ENCODE measurements at places on chromosomes 1 and 21.

DNA sequence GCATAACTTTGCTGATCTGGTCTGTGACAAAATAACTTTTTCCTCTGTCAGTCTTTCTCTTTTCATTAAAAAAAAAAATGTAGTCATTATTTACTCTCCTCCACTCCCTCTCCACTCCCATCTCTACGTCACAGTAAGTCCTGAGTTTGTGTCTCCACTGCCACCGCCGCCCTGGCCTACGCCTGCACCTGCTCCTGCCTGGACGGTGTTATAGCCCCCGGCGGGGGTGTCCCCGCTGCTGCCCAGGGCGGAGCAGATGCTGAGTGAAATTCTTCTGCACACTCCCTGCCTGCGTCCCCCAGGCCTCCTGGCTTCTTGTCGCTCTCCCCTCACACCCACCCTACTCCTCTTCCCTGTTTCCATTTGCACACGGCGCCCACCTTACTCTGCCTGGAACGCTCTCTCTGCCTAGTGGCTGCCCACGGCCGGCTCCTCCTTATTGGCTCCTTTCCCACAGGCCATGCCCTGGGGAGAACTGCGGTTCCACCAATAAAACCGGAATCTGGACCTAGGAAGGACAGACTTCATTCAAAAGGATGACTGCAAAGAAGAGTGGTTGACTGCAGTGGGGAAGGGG, 55.2 kb upstream of the C1orf174 start:
- no peak for DNase-seq

- no peak for DNase-seq
Observed at GRCh38 chr1:36885540-36886357, 148.6 kb downstream of the GRIK3 start.

DNA sequence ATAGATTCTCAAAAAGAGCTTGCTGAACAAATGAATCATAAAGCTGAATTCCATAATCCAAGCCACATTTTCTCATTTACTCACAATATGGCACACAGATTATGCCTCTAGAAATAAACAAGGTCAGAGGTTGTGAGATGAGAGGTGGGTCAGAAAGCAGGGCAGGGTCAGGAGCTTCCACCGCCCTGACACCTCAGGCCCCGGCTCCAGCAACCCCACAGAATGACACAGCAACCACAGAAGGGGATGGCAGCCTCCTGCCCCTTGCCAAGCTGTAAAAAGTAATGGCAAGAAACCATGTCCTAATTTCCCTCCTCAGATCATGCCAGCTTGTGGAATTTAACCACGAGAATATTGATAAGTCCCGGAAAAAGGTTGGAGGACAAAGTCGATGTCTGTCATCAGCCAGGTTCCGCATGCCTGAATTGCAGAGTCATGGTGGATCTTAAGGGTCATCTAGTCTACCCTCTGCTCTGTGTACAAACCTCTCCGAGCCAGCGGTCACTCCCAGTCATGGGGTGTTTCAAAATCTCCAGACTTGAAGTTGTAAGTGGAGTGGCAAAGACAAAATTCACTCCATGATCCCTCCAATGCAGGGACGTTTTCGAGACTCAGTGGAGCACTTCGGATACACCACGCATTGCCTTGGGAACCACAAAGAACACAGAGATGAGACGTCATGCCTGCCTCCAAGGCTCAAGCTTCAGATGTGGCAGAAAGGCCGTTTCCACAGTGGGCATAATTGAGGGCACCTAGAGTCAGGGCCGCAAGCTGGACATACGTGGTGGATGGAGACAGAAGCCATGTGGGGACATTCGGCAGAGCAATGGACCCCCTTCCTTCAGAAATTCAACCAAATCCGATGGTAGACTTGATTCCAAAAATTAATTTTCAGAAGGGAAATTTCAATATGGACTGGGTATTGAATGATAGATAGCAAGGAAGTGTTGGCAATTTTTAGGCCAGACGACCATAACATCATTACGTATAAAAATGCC, 254.0 kb downstream of the TOMM20 start:
- DNase-seq: no peak

- no peak for DNase-seq
Observed at GRCh38 chr21:31284797-31285397, 59.2 kb downstream of the TIAM1 start.

GRCh38 chr1:15425958-15426357, 12.3 kb upstream of the CTRC start:
- DNase-seq: no peak

DNA sequence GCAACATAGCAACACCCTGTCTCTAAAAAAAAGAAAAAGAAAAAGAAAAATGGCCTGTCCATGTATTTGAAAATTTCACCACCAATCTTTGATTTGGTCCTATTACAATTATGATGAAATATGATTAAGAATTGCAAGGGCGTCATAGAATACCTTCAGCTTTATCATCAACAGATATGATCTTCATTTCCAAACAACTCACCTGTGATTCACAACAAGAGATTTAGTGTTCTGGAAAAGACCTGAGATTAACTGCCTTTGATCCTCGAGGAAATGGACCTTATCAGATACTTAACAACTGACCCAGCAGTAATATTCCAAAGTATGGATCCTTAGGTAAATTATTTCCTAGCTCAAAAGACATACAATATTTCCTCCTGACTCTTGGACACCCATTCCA, 3.5 kb upstream of the GSTM4 start:
- DNase-seq: no peak

- no peak for DNase-seq
Observed at GRCh38 chr21:45367402-45368351, 37.3 kb upstream of the COL18A1 start.

DNA sequence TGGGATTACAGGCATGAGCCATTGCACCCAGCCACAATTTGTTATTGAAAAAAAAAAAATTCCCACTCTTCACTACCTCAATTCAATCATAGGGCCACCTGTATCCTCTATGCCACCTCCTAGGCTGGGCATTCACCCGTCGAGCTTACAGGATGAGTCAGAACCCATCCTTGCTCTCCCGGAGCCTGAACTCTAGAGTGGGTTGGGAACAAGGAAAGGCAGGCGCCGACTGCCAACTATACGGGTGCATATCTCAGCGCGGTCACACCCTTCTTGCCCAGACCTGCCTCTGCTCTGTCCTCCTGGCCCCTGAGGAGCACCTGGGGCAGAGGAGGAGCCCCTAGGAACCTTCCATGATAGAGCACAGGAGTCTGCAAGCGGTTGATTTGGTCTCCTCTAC, 21.4 kb upstream of the LBR start:
- DNase-seq: no peak

- no peak for DNase-seq
Observed at GRCh38 chr1:111559736-111560279, 56.4 kb upstream of the ADORA3 start.

DNA sequence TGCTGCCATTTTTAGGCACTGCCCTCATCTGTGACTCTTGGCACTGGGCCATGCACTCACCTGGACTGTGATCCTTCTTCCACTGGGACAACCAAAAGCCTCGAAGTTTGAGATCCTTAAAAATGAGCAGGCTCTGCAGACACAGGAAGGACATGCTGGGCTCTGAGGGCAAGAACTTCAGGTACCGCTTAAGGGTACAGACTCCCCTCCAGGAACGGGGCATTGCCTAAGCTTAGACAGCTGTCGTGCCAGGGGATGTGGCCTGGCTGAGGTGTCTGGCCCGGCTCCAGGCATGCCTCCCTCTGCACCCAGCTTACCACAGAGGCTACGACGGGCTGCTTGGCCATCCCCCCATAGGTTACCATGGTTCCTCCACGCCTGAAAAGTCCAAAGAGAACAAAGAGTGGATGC, 14.2 kb upstream of the SRSF4 start:
- no peak for DNase-seq

- no peak for DNase-seq
Observed at GRCh38 chr1:230822092-230822581, 46.2 kb downstream of the C1orf198 start.

DNA sequence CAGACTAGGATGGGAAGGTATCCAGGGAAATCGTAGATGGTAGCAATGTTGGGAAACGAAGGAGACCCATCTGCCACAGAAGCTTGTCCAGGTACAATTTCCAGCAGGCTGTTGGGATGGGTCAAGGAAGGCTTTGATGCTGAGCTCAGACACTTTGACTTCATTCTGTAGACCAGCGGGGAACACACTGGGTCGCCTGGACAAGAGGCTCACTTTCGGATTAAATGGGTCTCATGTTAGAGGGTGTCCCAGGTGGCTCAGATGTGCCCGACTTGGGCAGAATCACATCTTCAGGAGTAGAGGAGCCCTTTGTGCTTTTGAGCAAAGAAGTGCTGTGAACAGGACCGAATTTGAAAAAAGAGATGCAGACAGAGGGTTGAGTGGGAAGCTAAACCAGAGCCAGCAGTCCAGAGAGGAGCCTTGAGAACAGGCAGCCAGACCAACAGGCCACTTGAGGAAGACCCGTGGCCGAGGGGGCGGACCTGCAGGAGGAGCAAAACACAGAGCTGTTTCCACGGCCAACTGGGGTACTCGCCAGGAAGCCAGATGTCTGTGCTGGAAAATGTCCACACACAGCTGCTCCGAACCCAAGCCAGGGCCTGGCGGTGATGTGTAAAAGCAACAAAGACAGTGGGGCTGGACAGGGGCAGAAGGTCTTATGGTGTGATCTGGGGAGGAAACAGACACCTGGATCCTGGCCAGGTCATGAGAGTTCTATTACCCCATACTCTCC, 146.9 kb downstream of the AJAP1 start:
- no peak for DNase-seq

DNA sequence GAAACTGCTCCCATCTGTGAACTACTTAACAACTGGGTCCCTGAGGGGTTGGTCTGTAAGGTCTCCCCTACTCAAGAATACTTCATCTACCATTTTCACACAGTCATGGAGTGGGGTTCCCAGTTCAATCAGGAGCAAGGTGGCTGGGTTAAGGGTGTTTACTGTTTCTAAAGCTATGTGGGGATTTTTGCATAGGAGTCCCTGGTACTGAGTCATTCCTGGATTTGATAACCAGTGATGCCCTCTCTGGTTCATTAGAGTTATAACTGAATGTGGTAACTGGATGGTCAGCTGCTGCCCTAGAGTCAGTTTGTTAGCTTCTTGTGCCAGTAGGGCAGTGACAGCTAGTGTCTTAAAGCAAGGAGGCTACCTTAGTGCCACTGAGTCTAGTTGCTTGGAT, 29.4 kb upstream of the KCNJ15 start:
- no peak for DNase-seq

- DNase-seq: no peak
Observed at GRCh38 chr21:34021726-34022125, 51.7 kb upstream of the MRPS6 start.

- no peak for DNase-seq
Observed at GRCh38 chr1:152049291-152050083, 12.7 kb upstream of the S100A11 start.

DNA sequence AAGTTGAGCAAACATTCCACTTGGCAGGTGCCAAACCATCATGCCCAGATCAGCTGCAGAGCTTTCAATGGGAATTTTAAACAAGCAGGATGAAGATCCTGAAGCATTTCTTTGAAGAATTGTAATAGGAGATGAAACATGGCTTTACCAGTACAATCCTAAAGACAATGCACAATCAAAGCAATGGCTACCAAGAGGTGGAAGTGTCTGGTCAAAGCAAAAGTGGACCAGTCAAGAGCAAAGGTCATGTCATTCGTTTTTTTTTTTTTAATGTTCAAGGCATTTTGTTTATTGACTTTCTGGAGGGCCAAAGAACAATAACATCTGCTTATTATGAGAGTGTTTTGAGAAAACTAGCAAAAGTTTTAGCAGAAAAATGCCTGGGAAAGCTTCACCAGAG, 3.0 kb upstream of the NDUFS5 start:
- DNase-seq: no peak

DNA sequence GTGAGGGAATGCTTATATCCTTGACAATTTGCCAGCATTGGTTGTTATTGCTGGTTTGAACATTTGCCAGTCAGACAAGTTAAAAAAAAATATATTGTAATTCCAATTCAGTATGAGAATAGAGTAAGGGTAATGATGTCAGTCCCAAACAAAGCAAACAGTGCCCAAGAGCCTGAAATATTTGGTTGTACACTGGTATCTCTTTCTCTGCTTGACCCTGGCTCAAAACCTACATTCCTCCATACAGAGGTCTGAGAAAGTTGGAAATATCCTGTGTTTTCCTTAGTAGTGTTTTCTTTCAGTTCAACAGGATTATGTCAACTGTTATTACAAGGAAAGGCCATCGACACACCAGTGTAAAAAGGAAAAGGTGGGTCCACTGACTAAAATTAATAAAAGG, 145.6 kb downstream of the MRPL39 start:
- no peak for DNase-seq

- DNase-seq: no peak
Observed at GRCh38 chr1:245933431-245934045, 573.5 kb downstream of the SMYD3 start.

- DNase-seq: no peak
Observed at GRCh38 chr1:49297783-49298182, 521.1 kb upstream of the BEND5 start.

DNA sequence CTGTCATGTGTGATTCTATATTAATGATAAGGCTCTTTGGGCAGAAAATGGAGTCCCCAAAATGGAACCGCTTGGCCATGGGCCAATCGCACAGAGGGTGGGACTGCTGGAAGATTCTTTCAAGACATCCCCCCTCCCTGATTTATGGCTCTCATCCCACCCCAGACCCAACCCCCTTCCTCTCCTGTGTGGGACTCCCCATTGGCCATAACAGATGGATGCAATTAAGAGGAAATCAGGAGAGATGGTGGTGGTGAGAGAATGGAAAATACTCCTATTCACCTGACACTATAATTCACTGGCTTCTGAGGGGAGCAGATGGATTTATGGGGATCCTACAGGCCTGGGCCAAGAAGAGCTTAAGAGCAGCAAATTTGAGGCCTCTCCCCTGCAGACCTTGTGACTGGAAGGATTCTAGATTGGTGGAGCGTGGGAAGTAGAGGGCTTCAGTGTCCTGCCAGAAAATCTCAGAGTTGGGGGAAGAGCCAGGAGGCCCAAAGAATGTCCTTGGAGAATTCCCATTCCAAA, 1.7 kb downstream of the IGFN1 start:
- no peak for DNase-seq

GRCh38 chr1:158806916-158807536, 24.1 kb upstream of the MNDA start:
- DNase-seq: no peak

GRCh38 chr1:85202092-85202863, 1.5 kb upstream of the SYDE2 start:
- DNase-seq: no peak

GRCh38 chr1:234969011-234969441, 159.6 kb downstream of the TOMM20 start:
- no peak for DNase-seq

GRCh38 chr21:45513741-45514310, 28.4 kb downstream of the SLC19A1 start:
- DNase-seq: no peak
